ENCODE measurements at places on chromosomes 2 and 18. TPM values are rescaled to one million over a fixed set of nuclear protein-coding genes. Genes with fewer than 3 reads are reported as not detected.

GRCh38 chr2:187274146-187274545 lies 173.9 kb downstream of the CALCRL start:
- DNase-seq, result no peak

- DNase-seq, result no peak
Observed at GRCh38 chr18:45617284-45617683, 2.0 kb downstream of the SLC14A2 start.

DNA sequence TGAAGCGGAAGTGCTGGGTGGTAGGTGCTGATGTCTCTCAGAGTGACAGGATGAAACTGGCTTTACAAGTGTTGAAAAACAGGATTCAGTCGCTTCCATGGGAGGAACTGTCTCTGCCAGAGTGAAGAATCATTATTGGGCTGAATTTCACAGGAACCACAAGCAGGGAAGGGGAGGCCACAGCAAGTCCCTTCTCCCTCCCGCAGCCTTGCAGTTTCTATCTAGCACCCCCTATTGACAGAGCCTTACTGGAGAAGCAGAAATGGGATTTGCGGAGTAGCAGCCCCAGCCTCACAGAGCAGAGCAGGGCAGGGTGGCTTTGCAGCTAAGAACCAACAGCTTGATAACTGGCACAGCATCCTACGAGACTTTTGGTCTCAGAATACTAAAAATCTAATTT lies 33.3 kb upstream of the RMP24 start:
- DNase-seq, result no peak

The OXER1 gene
- 0.12 TPM for total RNA-seq

The CIAO1 gene
- 115 TPM for total RNA-seq

The LYG2 gene
- not detected for total RNA-seq
